ENCODE measurements at places on chromosomes 11 and 22.

GRCh38 chr22:40024201-40025061 lies 29.7 kb downstream of the FAM83F start:
- peak; percentile 82 for DNase-seq

DNA sequence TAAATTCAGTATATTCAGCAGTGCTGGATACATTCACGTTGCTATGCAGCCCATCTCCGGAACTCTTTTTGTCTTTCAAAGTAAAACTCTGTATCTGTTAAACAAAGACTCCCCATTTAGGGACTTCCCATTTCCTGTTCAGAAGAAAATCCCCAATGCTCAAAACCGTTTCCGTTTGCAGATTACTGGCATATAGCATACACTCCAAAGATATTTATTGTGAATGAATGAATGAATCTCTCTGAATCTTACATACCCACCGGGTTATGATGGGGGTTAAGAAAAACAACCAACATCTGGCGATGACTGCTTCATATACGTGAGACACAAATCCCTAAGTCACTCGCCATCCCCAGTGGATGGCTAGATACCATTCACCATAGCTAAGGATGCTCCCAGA lies 1.6 kb downstream of the THY1 start:
- DNase-seq: no peak

- DNase-seq: no peak
Observed at GRCh38 chr11:121071846-121072450, 29.1 kb upstream of the TECTA start.

- DNase-seq: no peak
Observed at GRCh38 chr22:27685515-27685914, 116.0 kb downstream of the MN1 start.

- DNase-seq: no peak
Observed at GRCh38 chr22:37562049-37562875, 2.0 kb downstream of the CDC42EP1 start.

DNA sequence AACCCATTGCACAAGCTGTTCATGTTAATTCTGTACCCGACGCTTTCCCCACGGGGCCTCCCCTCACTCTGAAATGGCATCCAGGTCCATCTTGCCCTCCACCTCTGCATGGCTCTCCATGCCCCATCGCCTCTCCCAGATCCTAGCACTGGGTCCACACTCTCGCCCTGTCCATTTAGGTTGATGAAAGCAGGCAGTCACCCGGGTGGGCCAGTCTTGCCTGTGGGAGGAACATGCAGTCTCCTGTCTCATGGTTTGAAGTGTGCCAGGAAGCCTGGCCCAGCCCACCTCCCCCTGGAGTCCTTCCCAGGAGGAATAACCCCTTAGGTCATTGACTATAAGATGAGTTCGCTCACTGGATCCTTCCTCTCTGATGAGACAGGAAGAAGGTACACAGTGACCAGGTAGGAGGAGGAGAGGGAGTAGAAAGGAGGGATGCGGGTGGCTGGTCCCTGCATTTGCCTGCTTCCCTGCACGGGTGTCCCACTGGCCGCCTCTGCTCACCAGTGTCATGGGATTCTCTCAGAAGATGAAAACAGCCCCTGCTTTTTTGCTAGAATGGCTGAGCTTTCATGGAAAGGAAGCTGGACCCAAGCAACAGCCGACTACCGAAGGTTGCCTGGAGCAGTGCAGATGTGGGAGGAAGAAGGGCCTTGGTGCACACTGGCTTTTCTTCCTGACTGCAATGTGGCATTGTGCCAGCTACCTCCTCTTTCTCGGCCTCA lies 6.8 kb downstream of the TMEM121B start:
- DNase-seq: no peak

DNA sequence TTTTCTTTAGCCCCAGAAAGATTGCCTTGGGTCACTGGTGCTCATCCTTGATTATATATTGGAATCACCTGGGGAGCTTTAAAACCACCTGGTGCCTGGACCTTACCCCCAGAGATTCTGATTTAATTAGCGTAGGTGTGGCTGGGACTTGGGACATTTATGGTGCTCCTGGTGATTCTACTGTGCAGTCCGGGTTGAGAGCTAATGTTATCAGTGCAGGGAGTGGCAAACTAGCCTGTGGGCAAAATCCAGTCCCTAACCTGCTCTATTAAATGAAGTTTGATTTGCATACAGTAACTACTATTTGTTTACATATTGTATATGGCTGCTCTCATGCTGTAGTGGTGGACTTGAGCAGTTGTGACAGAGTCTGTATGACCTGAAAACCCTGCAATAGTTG lies 134.0 kb upstream of the SORL1-AS1 start:
- DNase-seq: peak; percentile 68

DNA sequence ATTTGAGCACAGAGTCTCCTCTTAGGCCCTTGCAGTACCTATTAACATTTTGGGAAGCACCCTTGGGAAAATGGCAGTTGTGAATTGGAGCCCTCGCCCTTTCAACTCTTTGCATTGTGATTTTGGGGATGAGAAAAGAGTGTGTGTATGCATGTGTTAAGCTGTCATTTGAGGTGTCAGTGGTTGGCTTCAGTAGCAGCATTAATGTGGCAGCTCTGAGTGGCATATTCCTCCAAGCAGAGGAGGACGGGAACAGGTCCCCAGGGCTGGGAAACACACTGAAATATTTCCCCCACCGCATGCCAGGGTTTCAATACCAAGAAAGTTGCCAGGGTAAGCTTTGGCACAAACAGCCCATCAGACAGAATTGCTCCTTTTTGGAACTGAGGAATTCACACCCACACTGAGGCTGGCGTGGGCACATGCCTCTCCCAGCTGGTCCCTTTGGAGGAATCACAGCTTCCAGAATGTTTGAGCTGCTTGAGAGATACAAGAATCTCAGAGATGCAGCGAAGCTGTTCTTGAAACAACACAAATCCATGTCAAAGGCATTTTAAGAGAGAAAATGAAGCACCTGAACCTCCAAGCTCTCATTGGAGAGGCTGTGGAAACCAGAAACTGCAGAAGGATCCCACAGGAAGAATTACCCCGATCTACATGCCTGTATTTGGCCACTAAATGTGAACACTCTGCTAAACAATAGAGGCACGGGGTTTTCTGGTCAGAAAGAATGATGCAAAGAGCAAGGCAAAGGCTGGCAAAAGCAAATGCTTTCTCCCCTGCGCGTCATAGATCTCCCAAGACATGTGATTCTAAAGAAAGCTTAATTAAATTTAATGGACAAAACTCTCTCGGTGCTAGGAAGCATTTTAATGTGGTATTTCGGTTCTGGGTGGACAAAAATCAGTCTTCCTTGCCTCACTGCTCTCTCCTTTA lies 67.2 kb upstream of the RCN1 start:
- DNase-seq: no peak

All from transverse colon (tissue), 4 donors.